Posterior cingulate gyrus (tissue), 11 donors: ENCODE measurements at places on chromosomes 7 and 10.

GRCh38 chr7:124720195-124720594, 45.4 kb downstream of the GPR37 start:
- DNase-seq: no peak

GRCh38 chr7:157930926-157931466, 594.2 kb downstream of the DNAJB6 start:
- DNase-seq: no peak

GRCh38 chr7:126842451-126842850, 410.3 kb downstream of the GRM8 start:
- no peak for DNase-seq

DNA sequence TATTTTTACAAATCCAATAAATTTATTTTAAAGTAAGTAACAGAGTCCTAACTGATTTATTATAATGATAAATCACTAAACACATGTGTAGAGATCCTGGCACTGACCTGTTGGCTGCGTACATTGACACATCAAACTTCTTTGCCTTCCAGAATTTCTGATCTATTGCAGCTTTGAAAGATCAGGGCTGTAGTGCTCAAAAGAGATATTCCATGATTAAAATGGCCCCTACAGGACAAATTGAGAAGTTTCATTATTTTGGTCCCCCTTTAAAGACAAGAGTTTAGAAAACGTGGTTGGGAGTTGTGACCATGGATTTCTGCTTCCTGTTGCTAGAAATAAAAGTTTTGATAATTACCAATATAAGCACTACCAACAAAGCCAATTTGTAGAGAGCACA, 87.7 kb upstream of the PDK4 start:
- no peak for DNase-seq

- no peak for DNase-seq
Observed at GRCh38 chr7:157864911-157865310, 528.1 kb downstream of the DNAJB6 start.

DNA sequence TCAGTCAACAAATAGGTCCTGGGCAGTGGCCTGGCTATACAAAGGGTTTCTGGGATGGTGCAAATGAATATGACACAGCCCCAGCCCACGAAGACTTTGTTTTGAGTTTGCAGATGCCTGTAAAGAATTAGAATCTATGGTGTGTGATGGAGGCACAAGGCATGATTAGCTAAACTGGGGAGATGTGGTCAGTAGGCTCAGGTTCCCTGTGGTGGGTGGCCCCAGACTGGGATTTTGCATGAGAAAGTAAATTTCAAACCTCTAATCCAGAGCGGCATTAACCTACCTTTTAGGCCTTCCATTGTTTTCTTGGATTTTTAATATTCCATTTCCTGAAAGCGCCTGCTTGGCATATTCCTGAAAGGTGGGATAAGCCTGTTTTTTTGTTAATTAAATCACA, 6.4 kb upstream of the CPA5 start:
- no peak for DNase-seq

DNA sequence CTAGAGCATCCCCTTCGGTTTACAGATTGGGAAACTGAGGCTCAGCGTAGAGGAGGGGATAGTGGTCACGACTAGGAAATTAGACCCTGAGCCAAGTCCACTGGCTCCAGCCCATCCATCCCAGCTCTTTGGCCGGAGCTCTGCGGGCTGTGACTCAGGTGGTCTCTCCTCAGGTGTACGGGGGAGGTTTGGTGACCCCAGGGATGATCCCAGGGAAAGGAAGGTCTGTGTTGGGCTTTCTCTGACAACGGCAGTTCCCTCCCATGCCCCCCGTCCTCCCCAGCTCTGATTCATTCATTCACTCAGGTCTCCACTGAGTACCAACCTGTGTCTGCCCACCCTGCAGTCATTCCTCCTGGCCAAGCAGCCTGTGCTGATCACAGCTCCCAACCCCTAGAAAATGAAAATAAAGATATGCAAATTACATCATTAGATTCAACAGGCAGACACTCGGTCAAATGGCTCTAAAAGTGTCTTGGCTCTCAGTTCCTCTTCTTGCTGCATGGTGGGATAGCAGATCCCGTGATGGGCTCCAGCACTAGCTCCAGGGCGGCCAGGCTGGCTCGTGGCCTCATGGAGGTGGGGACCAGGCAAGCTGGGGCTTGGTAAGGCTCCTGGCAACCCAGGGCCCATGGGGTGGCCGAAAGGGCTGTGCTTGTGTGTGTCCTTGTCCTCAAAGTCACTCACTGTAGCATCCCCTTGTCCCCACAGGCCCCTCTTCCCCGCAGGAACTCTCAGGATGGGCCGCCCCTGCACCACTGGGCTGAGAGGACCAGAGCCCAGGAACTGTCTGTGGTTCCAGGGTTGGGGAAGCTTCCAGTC, 37.8 kb downstream of the CLRN3 start:
- DNase-seq: no peak

DNA sequence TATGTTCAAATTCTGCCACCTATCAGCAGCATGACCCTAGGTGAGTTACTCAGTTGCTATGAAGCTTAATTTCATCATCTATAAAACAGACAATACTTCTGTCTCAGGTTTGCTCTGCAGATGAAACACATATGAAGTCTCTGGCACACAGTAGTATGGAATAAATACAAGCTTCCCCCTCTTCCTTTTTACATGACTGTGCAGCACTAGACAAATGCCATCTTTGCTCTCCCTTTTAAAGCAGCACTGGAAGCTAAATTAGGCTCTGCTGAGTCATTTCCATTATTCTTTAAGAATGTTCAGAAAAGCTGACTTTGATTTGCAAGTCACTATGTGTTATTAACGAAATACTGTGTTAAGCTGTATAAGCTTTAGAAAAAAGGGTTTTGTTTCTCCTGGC, 40.7 kb upstream of the ANAPC16 start:
- DNase-seq: no peak

DNA sequence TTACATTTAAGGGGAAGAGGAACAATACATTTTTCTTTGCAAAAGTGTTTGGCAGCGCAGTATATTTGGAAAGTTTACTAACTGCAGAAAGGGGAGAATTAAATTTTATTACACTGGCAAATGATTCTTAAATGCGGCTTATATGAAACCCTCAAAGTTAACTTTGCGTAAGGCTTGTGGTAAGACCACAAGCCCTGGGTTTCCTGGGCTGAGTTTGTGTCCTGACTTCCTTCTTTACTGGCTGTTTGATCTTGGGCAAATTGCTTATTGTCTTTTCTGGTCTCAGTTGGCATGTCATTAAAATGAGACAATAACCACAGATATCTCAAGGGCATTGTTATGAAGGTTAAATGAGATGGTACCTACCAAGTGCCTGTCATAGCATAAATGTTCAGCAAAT, 106.8 kb downstream of the GLRX3 start:
- no peak for DNase-seq

DNA sequence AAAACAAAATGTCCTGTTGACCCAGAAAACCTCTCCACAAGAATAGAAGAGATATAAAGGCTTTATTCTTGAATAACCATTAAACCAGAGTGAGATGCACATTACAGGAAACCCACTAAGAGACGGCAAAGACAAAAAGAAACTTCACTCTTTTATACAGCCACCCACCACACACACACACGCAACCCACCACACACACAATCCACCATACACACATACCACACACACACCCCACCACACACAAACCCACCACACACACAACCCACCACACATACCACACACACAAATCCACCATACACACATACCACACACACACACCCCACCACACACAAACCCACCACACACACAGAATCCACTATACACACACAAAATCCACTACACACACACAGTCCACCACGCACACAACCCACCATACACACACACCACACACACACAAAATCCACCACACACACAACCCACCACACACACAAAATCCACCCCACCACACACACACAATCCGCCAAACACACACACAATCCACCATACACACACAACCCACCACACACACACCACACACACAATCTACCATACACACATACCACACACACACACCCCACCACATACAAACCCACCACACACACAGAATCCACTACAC, 9.5 kb upstream of the REPIN1 start:
- DNase-seq: no peak

GRCh38 chr7:133941496-133941895, 185.6 kb upstream of the LRGUK start:
- no peak for DNase-seq

GRCh38 chr7:138352570-138353461, 107.2 kb upstream of the TRIM24 start:
- DNase-seq: no peak

- DNase-seq: no peak
Observed at GRCh38 chr10:28938745-28939144, 261.4 kb downstream of the BAMBI start.
